ENCODE measurements at places on chromosomes 6 and 20. TPM values are rescaled to one million over a fixed set of nuclear protein-coding genes. Genes with fewer than 3 reads are reported as not detected.

Gene DYNLRB1
- total RNA-seq: 143 TPM

- DNase-seq: no peak
These were observed 161.2 kb downstream of the KLHL32 start for GRCh38 chr6:97085772-97086171.

DNA sequence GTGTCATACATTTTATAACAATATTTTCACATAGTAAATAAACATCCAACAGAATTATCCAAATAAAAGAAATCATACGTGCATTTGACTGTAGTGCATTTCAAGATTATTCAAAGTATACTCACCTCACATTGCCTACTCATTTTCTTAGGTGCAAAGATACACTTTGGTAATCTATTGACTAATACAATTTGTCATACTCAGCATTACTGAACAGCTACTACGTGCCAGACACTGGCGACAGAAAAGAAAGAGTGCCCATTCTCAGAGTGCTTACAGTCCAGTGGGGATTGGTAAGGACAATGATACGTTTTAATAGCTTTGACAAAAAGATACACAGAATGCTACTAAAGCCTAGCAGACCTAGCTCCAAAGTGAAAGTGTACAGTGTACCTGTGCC, 42.0 kb downstream of the FBXL4 start:
- DNase-seq: no peak

DNA sequence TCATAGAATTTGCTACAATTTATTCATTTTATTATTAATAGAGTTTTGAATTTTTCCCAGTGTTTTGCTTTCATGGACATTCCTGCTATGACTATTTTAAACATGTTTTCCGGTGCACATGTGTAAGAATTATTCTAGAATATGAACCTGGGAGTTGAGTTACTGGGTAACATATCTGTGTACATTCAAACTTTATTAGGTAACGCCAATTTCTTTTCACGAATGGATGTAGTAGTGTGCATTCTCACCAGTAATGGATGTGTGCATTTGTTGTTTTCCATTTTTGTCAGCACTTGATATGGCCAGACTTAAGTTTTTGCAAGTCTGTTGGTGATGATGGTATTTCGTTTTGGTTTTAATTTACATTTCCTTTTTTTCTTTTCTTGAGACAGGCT, 118.8 kb downstream of the CDKAL1 start:
- no peak for DNase-seq

Gene MOG
- not detected for total RNA-seq
